Activated CD4-positive, alpha-beta T cell treated with anti-CD3 and anti-CD28 coated beads for 36 hours (primary cell): ENCODE measurements at places on chromosomes 7 and 10.

DNA sequence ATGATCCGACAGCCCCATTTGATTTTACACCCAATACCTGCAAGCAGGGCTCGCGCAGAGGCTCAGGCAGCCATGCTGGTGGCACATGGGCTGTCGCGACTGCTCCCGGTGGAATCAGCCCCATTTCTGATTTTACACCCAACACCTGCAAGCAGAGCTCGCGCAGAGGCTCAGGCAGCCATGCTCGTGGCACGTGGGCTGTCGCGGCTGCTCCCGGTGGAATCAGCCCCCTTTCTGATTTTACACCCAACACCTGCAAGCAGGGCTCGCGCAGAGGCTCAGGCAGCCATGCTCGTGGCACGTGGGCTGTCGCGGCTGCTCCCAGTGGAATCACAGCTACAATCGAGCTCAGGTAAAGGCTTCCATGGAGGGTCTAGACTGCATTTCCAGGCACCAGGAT, 244.1 kb downstream of the PTPRN2 start:
- no peak for DNase-seq

GRCh38 chr10:32988604-32989003, 30.6 kb upstream of the ITGB1 start:
- no peak for DNase-seq

GRCh38 chr10:10462151-10462941, 555.3 kb upstream of the CELF2 start:
- DNase-seq, result no peak

- no peak for DNase-seq
These were observed 399.2 kb downstream of the SORCS1 start for GRCh38 chr10:106765241-106765754.

- no peak for DNase-seq
These were observed 41.9 kb downstream of the CAMK1D start for GRCh38 chr10:12391206-12391605.

GRCh38 chr10:61835069-61835945, 66.2 kb upstream of the ARID5B start:
- peak; percentile 8 for DNase-seq

- DNase-seq, result no peak
These were observed 7.9 kb upstream of the EMX2 start for GRCh38 chr10:117534321-117535297.

- no peak for DNase-seq
These were observed 155.0 kb downstream of the GALNT17 start for GRCh38 chr7:71286924-71287323.

DNA sequence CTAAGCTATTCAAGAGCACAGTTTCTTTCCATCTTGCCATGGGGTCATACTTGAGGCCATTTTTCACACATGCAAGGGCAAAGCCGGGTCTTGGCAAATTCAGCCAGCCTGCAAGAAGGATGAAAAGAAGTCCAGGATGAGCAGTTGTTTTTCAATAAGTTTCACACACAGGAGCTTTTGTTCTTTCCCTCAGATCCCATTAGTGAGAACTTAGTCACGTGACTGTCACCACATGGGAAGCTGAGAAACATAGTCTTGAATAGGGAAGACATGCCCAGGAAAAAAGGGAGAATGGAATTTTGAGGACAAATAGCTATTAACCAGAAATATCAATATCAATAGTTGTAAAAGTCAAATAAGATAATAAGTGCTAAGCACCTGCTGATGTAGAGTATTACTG, 137.7 kb downstream of the AHR start:
- DNase-seq, result no peak

GRCh38 chr10:96491303-96491702, 22.4 kb downstream of the TLL2 start:
- no peak for DNase-seq

DNA sequence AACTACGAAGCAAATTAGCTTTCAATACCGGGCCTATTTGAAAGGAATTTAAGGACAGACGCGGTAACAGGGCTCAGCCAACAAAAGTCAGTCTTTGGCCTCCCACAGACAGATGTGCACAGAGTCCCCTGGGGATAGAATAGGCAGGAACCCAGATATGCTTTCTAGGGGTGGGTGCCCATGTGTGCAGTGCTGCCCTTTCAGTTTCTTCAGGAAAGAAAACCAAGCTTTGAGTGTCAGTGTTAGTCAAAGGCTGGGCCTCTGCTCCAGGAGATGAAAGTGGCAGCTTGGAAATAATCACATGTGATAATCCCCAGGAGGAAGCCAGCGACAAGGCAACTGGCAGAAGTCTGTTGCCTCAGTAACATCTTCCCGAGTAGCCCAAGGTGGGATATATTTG, 43.8 kb upstream of the CSTF2T start:
- no peak for DNase-seq

DNA sequence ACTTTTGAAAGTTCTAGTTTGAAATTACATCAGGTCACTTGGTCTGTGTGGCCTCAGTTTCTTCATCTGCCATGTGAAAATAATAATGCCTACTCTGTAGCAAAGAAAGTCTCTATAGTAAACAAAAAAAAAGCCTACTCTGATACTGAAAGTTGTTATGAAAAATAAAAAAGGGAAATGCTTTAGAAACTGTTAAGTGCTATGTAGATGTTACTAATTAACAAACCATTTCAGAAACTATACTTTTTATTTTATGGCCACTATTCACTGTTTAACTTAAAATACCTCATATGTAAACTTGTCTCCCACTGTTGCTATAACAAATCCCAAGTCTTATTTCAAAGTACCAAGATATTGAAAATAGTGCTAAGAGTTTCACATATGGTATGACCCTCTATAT, 50.6 kb downstream of the CFTR start:
- DNase-seq, result no peak

- DNase-seq, result no peak
These were observed 338.0 kb upstream of the KIAA1217 start for GRCh38 chr10:23870651-23871610.

DNA sequence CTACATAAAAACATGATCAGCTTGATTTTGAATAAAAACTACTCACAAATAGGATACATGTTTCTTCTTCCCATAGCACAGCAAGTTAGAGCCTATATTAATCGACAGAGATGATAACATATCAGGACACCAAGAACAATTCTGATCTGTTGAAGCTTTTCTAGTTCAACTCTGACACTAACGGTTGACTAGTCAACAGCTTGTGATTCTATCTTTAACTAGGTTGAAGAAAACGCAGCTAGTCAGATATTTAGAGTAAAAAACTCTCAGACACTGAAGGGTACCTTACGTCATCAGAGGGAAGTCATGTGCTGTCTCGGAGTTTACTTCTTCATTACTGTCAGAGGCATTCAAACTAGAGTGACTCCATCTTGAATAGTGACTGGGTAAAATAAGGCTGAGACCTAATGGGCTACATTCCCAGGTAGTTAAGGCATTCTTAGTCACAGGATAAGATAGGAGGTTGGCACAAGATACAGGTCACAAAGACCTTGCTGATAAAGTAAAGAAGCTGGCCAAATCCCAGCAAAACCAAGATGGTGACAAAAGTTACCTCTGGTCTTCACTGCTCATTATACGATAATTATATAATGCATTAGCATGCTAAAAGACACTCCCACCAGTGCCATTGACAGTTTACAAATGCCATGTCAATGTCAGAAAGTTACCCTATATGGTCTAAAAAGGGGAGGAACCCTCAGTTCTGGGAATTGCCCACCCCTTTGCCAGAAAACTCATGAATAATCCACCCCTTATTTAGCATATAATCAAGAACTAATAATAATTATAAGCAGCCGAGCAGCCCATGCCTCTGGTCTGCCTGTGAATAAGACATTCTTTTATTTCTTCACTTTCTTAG, 21.3 kb downstream of the CCDC71L start:
- DNase-seq, result no peak

DNA sequence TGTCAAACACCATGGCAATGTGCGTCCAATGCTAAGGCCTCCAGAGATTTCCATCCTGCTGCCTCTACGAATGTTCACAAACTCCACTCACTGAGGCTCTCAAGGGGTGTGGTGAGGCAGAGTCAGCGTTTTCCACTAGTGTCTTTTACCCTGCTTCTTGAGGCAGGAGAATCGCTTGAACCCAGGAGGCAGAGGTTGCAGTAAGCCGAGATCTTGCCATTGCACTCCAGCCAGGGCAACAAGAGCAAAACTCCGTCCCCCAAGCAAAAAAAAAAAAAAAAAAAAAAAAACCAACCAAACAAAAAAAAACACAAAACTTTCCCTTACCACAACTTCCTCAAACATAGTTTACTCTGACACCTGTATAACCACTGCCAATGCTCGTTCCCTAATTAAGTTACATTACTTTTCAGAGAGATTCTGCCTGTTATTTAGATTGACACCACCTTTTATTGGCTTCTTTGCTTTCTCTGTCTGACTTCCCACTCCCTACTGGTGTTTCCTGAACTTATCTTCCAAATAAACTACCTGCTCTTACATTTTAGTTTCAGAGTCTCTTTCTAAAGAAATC, 102.1 kb upstream of the ZNF746 start:
- DNase-seq, result no peak

DNA sequence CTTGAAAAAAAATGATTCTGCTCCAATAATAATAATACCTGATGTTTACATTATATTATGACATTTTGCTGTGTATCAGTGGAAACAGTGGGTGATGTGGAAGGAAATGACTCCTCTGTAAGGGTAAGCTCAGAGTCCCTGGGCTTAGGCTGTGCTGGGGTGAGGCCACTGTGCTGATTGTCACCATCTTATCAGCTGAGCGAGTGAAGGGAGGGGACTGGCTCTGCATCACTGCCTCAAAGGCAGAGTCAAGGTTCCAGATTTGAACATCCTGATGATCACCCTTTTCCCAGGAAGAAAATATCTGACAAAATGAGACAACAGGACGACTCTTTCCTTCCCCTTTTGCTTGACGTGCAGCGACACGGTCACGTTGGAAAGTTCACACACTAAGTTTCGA, 24.0 kb upstream of the HABP2 start:
- no peak for DNase-seq

- no peak for DNase-seq
These were observed 74.6 kb upstream of the CPXM2 start for GRCh38 chr10:123965973-123966895.

DNA sequence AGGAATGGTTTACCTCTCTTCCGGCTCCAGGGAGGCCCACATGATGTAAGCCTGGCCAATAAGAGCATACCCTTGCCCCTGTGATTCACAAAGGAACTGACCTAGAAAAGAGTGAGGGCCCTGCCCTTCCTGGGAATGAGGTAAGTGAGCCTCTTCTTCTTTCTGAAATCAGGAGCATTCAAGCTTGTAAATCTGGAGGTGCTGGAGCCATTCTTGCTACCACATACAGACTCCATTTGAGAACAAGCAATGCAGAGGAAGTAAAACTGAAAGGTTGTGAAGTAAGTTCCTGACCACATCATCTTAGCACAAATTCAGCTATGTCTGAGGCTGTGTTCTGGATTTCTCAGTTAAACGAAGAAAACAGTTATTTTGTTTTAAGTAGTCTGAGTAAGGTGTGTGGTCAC, 132.2 kb downstream of the CD36 start:
- no peak for DNase-seq

DNA sequence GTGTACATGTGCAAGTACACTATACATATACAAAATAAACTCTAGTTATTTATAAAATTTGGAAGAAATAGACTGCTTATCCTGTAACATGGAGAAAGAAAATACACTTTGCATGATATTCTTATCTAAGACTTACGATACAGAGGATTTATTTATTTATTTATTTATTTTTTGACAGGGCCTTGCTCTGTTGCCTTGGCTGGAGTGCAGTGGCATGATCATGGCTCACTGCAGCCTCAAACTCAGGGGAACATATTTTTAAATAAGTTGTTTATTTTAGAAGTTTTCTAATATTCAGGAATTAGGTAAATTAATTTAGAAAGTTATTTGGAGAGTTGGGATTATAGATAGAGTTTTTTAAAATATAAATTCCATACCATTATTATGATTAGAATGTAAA, 116.7 kb downstream of the GPR85 start:
- no peak for DNase-seq

DNA sequence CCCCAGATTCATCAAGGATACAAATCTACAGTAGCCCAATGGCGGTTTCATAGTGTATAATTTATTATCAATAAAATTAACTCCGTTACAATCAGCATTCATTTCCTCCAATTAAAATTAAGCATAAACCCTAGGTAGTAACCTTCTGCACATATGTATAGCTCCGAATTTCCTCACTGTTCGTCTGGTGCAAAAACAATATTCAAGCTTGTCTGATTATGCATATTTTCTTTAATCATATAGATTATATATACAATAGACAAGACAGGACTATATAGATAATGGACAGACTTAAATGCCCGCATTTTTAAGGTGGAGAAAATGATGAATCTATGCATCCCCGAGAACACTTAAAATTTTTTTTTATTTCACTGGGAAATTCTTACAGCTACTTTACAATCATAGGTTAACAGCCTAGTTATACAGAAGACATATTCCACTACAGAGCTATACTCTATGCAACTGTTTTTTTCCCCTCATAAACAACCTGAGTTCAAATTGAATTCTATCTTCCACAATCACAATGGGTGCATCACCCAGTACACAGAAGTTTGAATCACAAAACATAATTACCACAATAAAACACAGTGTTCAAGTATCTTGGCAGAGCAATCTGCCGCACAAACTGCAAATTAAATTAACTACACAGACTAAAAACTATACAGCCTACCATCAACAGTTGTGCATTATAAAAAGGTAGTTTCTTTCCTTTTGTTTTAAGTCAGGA, 2.6 kb downstream of the HOXA9 start:
- no peak for DNase-seq

DNA sequence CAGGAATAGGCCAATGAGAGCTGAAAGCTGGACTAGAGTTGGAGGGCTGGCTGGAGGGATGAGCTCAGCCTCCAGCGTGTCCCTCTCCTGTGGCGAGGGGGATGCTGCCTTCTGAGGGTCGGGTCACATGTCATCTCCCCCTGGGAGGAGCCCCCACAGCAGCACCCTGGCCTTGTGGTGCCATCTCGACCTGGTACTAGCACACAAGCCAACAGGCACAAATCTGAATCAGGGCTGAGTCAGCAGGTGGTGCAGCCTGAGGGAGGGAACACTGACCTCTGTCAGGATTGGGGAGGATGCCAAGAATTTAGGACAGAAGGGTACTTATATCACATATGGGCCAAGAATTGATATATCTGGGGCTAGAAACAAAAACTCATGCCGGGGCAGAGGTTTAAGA, 280.4 kb downstream of the CELF2 start:
- DNase-seq, result no peak

DNA sequence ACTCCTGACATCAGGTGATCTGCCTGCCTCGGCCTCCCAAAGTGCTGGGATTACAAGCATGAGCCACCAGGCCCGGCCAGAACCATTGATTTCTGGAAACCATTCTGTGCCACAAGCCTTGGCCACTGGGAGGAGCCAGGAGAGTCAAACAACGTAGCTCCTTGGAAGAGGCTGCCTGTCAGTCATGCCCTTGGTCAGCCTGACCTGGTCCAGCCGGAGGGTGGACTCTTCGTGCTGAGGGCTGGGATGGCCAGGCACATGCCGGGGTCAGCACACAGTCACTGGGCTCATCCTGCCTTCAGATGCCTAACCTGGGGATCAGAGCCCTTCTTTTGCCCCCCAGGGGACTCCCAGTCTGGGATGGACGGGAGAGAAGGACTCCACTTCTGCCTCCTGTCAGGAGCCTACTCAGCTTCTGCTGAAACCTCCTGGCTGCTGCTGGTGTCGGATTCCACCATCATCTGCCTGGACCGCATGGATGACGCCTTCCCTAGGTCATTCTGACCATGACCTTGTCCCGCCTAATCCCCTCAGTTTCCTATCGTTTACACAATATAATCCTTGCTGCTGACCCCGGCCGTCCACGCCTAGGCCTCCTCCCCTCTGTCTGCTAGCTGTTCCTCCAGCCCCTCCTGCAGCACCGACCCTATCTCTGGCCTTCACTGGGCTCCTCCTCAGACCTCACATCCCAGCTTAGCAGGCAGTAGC, 30.4 kb downstream of the TMEM270 start:
- no peak for DNase-seq
